T-cell (primary cell): ENCODE measurements at places on chromosomes 6 and 20.

- DNase-seq = no peak
Observed at GRCh38 chr6:49847014-49847413, 19.3 kb downstream of the CRISP1 start.

GRCh38 chr6:11163932-11164331, 52.4 kb upstream of the ERVFRD-1 start:
- no peak for DNase-seq

GRCh38 chr6:33202799-33203198, 1.7 kb upstream of the HSD17B8 start:
- DNase-seq = no peak

DNA sequence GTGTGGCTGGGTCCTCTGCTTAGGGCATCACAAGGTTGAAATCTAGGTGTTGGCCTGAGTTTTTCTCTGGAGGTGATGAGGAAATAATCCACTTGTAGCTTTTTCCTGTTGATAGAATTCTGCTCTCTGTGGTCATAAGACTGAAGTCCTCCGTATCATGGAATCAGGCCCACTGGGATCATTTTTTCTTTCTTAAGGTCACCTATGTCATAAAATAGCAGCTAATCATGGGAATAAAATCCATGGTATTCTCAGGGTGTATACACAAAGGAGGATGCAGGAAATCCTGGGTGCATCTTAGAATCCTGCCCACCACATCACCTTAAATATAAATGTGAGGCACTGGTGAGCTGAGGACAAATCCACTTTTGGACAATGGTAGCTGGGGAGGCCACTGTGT, 72.7 kb downstream of the PRDM1 start:
- no peak for DNase-seq

DNA sequence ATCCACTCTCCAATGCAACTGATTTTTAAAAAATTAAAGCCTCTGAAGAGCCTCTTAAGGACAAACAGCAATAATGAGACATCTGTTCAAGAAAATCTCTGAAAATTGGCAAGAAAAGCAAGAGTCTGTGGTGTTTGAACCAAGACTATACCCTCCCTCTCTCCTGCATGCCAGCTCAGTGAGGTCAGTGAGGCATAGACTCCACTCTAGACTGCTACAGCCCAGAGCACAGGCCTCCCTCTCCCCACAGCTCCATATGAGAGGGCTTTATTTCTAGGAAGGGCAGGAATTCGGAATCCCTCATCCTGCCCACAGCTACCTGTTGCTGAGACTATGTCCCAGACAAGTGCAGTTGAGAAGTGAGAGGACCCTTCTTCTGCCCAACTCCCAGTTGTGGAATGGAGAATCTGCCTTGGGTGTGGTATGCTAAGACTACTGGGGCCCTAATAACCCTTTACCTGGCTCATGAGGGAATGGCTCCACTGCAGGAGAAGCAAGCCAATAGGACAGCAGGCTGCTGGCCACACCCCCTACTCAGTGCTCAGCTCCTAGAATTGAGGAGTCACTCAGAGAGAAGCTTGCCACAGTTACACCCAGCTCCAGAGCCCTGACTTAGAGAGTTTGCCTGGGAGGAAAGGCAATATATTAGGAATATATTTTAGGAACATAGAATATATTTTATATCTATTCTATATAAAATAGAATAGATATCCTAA, 22.7 kb upstream of the HLA-DQA1 start:
- DNase-seq = no peak

GRCh38 chr6:152701081-152701862, 3.6 kb downstream of the MYCT1 start:
- DNase-seq = no peak

GRCh38 chr20:25073544-25073943, 8.4 kb downstream of the VSX1 start:
- no peak for DNase-seq

DNA sequence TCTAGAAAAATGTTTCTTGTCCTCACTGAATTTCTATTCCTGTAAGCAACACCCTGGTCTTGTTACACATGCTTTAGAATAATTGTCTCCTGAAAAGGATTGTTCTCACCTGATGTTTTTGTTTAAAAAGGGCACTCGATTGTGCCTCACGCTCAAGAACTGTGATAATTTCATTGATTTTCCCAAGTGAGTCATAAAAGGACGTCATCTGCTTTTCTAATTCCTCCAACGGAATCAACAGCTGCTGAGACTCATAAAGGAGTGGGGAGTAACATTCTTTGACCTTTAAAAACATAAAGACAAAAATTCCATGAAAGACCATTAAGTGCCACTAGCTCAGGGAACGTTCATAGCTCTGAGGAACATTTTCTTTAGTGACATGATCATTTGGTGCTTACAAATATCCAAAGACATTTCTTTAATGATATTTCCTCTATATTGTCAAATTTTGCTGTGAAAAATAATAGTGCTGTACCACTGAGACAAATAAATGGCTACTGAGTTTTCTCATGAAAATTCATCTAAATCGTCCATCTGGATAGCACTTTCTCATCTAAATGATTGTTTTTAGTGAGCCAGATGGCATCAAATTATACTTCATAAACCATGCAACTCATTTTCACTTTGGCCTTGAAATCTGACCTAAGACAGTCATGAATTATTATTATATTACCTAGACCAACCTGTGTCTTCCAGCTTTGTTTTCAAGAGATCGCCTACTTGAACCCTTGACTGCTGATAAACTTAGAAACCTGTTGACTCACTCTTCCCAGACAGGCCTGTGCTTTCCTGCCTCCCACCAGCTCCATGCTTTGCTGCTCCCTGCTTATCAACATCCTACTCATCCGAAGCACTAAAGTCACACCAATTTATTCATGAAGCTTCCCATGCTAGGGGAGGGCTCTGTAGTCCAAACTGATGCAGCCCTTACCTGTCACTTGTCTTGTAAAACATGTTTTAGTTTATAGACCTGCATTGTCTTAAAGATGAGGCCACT, 178.2 kb downstream of the SYNE1 start:
- no peak for DNase-seq

DNA sequence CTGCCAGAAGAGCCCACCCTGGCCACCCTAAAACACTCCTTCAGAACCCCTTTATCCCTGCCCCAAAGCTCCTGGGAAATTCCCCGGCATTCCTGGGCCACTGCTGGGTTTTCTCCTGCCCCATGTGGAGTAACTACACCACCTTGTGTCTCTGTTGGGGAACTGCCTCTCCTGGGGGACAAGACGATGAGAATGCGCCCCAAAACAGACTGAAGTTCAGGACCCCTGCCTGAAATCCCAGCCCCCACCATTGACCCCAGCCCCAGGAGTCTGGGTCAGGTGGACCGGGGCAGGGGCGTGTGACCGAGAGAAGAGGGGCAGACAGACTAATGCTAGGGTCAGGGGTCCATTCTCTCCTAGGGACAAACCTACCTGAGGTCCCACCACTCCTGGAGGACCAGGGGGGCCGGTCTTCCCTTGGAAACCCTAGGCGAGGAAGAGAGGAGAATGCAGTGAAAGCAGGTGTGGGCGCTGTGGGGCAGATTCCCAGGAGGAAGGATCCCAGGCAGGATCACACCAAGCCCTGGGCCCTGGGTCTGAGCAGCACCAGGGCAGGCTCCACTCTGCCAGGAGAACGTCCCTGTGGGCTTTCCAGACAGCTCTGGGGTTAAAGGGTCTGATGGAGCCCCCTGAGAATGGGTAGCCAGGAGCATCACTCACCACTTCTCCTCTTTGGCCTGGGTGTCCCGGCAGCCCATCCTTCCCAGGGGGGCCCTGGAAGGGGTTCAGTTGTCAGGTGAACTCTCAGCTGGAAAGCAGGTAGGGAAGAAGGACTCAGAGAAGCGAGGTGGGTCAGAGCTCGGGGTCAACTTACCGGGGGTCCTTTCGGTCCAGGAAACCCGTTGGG, 19.4 kb downstream of the COL11A2 start:
- DNase-seq = no peak

GRCh38 chr20:37531856-37532255, 4.2 kb upstream of the BLCAP start:
- no peak for DNase-seq

DNA sequence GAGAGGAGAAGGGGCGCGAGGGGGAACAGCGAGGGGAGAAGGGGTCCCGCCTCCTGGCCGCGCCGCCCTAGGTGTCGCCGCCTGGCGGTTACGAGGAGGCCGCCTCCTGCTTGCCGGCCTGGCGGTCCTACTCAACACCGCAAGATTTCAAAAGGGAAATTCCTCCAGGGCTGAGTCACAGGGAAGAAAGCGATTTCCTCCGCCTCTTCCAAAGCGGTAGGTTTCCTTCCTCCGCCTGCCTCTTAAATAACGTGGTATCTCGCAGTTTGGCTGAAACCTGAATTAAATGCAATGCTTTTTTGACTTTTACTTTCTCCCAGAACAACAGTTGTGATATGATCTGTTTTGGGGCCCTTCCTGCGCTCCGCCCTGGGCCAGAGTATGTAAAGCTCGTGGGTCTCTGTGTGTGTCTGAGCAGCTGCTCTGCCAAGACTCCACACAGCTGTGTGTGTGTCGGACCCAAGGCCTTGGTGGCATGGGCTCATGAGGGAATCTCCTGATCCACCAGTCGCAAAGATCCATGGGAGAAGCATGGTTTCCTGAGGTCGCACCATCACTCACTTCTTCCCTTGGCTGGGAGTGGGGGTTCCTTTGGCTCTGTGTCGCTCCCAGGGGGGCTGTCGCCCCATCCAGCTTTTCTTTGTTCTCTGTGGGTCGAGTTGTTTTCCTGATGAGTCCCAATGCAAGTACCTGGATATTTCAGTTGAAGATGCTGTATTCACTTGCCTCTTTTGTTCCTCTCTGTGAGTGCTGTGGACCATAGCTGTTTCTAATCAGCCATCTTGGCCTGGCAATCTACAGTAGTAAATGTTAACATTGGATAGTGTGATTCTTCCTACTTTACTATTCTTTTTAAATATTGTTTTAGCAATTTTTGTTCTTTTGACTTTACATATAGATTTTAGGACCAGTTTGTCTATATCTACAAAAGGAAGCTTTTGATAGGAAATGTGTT, 31.6 kb upstream of the NOTCH4 start:
- peak; percentile 46 for DNase-seq

DNA sequence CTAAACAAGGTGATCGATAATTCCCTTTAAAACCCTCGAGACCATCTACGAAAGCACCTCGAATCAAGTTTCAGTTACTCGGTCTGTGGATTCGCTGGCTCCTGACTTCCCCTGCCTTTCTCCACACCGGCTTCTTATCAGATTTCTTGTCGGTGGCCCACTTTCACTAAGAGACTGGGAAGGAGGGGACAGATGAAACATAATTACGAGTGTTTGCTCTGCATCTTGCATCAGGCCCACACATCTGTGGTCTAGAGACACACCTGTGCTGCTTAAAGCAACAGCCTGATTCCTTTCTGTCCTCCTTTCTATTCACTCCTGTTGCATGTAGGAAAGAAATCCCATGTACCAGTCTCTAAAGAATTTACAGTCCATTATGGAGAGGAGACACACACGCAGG, 37.7 kb downstream of the INSM1 start:
- no peak for DNase-seq

DNA sequence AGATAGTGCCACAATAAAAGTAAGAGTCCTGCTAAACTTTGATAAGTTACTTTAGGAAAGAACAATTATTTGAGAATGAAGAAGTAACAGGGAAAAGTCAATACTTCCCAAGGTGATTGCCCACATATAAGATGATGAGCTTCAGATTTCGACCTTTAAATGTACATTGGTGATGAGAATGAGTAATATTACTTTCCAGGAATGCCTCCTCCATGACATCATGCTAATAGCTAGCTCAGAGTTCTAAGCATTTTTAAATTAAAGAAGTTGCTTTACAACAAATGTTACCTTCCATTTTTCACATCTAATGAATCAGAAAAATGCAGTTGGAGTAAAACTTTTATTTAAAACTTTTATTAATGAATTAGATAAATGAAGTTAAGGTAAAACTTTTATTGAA, 22.5 kb upstream of the OPN5 start:
- no peak for DNase-seq

DNA sequence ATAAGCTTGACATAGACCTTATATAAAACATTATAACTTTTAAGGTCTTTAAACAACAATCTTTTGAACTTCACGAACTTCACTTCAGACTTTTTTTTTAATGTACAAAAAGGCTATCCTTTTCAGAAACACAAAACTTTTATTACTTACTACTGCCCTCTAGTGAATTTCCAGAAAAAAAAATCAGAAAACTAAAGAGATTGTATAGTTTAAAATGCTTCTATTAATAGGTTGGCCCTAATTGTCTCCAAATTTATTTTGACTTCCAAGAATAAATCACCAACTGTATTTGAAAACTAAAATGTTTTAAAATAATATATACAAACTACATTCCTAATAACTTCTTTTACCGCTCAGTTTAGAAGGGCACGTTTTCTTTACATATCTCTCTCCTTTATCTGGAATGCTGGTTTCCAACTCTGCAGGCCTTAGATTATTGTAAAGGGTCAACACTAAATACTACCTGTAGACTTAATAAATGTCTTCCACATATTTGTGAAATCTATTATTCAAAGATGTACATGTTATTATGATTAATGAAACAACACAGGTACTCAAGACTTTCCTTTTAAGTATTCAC, 66.8 kb downstream of the LMBRD1 start:
- DNase-seq = no peak

- DNase-seq = no peak
Observed at GRCh38 chr20:32294071-32294470, 16.6 kb downstream of the KIF3B start.

DNA sequence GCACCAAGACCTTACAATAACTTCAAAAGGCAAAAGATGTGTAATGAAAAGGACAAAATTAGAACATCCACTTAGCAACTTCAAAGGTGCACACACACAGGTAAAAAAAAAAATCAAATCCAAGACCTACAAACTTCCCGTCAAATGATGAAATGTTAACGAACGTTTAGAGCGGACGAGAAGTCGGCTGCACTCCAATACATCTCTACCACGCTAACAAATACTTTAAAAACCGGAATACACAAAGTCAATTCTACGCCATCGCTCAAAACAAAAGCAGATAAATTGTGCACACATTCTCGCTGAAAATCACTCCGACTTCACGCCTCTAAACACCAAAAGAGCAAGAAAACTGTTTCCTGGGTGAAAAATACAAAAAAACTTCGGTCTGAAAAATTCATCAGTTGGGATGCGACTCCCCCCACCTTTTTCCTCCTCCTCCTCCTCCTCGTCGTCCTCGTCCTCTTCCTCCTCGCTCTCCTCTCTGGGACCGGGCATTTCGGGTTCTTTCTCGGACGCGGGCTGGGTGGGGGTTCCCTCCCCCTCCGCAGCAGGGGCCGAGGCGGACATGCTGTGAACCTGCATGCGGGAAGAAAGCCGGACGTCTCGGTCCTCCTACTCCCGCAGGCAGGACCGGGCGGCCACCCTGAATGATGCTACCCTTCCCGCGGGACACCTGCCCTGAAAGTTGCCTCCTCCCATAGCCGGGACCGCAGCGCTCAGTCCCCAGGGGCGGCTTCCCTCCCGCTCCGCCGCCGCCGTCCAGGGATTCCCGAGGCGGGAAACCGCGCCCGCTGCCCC, 712 bp downstream of the DEK start:
- no peak for DNase-seq

GRCh38 chr20:42110301-42110700, 492.1 kb upstream of the CHD6 start:
- no peak for DNase-seq

- no peak for DNase-seq
Observed at GRCh38 chr6:139648430-139649000, 274.1 kb upstream of the CITED2 start.

- no peak for DNase-seq
Observed at GRCh38 chr6:82904860-82905259, 160.8 kb downstream of the UBE3D start.
